Hippocampal formation (tissue), 2 donors: ENCODE measurements at places on chromosomes 12 and 14.
A peak's percentile ranks its signal among the peaks of the same experiment; 100 is the strongest.

- DNase-seq = no peak
Observed at GRCh38 chr14:105858676-105859025, 332.3 kb downstream of the TMEM121 start.

- no peak for DNase-seq
Observed at GRCh38 chr12:51827925-51828818, 20.3 kb downstream of the FIGNL2 start.

GRCh38 chr12:52155048-52155868 lies 36.6 kb downstream of the KRT80 start:
- no peak for DNase-seq

DNA sequence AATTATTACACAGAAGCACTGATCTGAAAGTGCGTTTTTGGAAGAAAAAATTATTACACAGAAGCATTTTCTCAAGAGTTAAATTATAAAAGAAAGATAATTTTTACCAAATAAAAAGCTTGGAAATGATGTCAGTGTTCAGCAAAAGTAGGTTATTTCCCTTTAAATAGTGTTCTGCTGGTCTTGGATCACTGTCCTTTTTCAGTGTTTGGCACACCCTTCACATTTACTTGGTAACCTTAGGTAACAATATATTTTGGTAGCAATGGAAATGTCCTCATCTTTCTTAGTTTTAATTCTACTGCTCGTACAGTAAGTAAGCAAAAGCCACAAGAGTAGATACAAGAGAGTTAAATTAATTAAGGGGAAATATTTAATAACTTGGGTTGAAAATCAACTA lies 40.3 kb downstream of the FERMT2 start:
- no peak for DNase-seq

DNA sequence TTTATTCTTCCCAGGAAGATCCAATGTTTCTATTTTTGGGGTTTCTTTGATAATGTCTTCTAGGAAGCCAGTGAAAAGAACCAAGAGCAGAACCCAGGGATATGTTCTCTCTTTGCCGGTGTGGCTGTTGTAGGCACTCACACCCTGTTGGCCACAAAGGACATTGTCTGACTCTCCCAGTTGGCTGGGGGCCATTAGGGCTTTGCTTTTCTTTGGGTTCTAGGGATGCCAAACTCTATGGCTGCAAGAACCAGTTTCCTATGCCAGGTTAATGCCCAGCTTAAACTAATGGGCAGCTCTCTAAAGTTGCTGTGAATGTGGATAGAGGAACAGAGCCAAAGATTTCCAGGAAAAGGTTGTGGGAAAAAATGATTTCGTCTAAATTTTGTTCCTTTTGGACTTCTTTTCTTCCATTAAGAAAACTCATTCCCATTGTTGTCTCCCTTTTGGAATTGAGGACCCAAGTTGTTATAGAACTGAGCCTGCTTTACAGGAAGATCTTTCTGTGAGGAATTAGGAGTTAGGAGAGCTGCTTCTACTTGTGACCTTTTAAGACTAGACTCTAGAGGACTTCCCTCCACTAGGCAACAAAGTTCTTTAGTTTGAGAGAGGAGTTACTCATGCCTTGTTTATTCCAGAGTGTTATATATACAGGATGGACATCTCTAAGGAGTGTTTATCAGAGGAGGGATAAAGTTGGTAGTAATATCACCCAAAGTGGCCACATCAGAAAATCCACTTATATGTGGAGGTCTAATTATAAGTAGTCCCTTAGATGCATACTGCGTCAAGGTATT lies 13.1 kb downstream of the COPZ1 start:
- DNase-seq = no peak

DNA sequence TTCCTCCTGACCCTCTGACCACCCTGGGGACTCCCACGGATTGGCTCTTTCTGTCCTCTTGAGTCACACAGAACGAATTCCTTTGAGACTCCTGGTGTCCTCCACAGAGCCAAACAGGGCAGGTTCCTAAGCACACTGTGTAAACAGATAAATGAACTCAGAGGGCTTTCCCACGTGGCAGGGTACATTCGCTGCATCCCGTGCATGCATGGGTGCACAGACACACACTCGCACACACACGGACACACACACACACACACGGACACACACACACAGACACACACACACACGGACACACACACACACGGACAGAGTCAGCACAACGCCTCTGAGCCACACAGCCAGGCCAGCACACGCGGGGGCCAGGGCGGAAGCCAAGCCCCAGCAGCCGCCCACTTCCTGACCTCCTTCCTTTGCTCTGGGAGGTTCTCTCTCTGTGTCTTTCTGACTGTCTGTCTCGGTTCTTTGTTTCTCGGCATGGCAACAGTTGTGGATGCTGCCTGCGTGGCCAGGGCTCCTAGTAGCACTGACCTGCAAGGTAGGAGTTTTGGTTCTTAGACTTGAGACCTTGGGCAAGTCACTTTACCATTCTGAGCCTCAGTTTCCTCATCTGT lies 706 bp downstream of the CRACR2A start:
- DNase-seq = no peak

DNA sequence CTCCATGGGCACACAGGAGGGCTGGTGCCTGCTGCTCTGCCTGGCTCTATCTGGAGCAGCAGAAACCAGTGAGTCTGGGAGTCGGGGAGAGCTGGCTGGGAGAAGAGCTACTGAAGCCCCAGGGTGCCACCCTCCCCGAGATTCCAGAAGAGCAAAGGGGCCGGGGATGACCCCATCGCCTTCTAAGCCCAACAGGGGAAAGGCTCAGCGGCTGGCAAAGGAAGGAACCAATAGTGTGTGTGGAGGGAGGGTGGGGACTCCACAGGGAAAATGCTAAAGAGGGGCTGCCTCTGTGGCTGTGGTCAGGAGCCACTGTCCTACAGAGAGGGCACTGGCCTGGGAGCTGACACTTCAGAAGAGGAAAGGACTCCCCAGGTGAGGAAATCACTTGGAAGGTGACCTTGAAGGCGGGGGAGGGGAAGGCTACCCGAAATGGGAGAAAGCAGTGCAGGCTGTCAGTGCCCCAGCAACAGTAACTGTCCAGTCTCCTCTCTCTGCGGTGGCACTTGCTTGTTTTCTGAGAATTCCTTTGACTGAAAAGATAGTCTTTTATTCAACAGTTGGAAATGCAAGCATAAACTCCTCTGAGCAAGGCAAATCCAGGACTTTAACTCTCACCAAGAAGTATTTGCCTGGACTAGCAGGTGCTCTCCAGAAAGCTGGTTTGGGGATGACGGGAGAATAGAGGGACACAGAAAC lies 552 bp downstream of the TAPBPL start:
- DNase-seq = no peak

DNA sequence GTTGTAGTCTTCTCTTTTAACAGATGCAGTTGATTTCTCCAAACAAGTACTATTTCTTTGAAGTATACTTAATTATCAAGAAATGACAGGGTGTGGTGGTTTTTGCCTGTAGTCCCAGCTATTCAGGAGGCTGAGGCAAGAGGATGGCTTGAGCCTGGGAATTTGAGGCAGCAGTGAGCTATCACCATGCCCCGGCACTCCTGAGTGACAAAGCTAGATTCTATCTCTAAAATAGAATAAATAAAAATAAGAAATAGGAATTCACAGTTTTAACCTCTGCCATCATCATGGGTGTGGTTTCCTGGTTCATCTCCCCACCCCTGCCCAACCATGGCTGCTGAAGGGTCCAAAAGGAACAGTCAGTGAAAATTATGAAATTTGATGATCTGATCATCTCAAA lies 290.2 kb upstream of the FLRT2 start:
- no peak for DNase-seq

DNA sequence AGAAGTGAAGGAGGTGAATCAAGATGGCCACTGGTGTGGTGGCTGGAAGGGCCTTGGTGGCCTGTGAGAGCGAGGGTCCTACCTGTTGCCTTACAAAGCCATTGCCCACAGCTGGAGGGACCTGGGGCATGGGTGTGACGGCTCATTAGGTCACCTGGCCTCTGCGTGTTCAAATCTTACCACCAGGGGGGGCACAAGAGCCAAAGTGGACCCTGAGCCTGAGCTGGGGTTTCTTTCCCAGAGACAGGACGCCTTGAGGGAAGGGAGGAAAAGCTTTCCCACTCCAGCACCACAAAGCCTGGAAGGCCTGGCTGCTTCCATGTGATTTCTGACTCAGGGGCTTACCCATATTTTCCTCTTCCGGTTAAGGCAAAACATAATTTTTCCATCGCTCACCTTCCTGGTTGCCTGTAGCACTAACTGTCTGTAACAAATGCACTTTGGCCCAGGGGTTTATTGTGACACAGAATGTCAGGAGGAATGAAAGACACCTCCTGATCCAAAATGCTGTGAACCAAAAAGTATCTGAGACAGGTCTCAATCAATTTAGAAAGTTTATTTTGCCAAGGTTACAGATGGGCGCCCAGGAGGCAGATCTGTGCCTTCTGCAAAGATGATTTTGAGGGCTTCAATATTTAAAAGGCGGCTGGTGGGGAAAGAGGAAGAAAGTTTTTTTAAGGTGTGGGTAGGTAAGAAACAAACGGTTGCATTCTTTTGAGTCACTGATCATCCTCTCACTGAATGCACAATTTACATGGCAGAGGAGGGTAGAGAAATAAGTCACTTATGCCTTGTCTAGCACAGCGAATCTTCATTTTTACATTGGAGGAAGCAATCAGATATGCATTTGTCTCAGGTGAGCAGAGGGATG lies 4.3 kb upstream of the CD9 start:
- peak; percentile 39 for DNase-seq

DNA sequence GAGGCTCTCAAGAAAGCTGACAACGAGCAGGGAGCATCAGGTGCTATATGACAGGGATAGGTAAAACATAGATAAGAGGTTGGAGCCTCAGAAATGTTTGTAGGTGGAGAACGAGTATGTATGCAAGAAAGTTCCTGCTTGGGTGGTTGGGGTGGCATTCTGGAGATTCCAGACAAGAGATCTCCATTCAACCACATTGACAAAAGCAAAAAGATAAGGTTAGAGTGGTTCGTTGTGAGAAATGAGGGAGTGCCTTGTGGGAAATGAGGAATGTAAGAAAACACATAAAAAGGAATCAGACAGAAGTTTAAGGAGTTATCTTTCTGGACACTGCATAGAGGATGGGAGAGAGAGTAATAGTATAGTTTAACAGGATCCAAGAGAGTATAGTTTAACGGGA lies 290.3 kb downstream of the DPF3 start:
- no peak for DNase-seq

GRCh38 chr12:85835426-85836196 lies 598 bp downstream of the RASSF9 start:
- no peak for DNase-seq

DNA sequence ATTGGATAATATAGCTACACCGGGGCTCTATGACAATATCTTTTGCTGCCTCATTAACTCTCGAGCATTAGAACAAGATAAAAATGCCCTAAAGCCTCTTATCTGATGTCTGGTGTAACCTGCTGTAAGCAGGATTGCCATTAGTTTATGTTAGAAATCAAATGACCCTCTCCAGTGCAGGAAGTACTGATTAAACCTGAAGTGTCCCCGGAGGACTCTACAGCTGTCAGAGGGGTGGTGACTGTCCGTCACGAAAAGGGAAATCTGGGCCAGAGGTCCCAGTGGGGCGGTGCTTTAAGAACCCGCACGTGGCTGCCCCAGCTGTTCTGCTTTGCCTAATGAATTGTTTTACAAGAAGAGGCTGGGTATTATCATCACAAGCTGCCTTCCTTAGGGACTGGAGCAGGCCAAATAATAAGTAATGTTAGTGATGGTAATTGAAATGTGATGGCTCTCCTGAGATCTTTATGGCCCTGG lies 55.7 kb downstream of the LIN52 start:
- DNase-seq = no peak

DNA sequence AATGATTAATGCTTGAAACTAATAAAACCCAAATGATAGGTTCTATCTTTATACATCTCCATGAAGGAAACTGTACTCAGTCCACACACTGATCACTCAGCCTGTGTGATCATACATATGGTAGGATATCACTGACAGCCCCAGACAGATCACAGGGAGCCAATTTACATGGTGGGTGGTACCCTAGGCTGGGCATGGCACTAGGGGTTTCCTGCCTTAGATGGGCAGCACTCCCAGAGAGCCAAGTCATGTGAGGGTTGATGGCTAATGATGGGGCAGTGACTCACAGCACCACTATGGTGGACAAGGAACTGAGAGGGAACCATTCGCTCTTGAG lies 89.6 kb upstream of the PTPRR start:
- no peak for DNase-seq

GRCh38 chr12:5047094-5047493 lies 3.4 kb downstream of the KCNA5 start:
- peak; percentile 55 for DNase-seq

DNA sequence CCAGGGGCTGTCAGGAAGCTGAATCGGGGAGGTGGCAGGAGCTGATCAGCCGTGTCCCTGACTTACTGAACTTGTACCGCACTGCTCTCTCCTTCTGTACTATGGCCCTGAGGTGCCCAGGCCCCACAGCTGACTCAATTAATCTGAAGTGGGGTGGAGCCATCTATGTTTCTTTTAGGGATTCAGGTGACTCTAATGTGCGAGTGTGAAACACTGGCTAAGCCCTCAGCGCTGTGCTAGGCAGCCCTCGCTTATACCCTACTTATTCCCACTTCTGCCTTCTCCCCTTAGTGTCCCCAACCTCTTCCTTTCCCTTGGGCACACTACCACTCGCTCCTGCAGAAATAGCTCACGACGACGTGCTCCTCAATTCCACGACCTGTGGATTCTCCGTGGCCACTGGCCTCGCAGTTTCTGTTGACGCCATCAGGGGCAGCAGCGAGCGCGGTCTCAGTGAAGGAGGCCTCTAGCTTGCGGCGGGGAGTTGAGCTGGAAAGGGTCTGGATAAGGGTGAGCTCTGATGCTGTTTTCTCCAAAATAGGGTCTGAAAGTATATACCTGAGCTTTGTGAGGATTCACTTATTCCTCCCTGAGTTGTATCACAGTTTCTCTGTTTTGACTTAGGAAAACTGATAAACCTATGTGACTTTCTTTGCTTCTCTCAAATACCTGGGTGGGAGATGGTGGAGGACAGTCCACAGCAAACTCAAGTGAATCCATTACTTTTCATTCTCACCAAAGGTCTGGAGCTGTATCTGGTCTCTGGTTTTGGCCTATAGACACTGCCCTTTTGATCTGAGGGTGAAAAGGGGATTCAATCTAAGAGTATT lies 167.6 kb downstream of the SLC41A2 start:
- DNase-seq = no peak

- DNase-seq = no peak
Observed at GRCh38 chr14:36649872-36650650, 11.6 kb upstream of the PAX9 start.

GRCh38 chr12:80469681-80470080 lies 25.6 kb downstream of the PTPRQ start:
- DNase-seq = no peak
